Thymus (tissue), 14 donors: ENCODE measurements at places on chromosomes 12 and 14. TPM values are rescaled to one million over a fixed set of nuclear protein-coding genes. Genes with fewer than 3 reads are reported as not detected.

- no peak for DNase-seq
Observed at GRCh38 chr12:94025068-94025467, 123.3 kb upstream of the PLXNC1 start.

Gene RAD9B
- total RNA-seq = 1.0 TPM

- no peak for DNase-seq
Observed at GRCh38 chr12:31105668-31106067, 32.0 kb downstream of the DDX11 start.

Gene CLEC6A
- 0.09 TPM for total RNA-seq

DNA sequence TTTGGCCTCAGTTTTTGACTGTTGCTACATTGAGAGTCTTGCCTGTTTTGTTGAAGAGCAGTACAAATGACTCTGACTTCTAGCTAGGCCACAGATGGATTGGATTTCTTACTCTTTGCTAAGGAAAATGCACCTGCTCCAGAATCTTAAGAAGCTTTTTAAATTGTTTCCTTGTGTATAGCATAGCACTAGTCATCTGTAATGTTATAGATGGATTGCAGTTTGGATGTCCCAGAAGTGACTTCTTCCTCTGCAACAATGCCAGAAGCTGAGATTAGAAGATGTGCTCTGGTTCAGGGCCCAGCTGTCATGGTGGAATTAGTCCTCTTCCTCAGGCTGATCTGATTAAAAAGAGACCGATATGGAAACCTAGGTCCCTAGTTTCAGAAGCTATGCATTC, 67.9 kb downstream of the DAAM1 start:
- DNase-seq = no peak

DNA sequence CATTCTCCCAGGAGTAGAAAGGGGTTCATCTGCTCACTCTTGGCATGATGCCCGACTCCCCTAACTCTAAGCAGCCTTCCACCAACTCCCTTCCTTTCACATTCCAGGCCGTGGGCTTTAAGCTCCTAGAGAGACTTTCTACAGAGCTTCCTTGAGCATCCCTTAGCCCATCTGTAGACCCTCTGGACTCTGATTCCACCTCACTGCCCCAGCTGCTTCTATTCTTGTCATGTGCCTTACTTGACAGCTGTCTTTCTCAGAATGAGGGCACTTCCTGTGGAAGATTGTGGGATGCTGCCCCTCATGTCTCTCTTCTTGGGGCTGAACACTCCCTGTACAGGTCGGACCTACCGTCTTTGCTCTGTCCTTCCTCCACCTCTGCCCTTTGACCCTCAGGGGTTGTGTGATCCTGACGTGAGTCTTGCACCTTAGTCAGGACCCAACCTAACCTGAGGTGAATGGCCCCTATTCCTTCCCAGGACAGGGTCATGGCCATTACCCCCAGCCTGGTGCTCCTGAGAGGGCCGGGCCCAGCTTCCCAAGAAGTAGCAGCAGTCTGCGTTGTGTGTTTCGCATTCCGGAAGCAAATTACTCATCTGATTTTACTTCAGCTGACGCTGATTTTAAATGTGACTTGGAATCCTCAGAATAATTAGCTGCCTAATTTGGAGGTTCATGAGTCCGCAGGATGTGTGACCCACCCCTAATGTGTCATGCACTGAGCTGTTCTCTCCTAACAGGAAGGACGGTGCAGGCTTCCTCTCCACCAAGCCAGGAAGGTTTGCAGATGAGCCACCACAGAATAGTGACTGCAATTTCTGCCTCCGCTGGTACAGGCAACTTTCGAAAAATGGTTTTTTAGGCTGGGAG, 2.7 kb upstream of the GALNT6 start:
- no peak for DNase-seq
